ENCODE measurements at places on chromosomes 11 and 22. TPM values are rescaled to one million over a fixed set of nuclear protein-coding genes. Genes with fewer than 3 reads are reported as not detected.

The SMCO4 gene
- total RNA-seq: 26.5 TPM

The SLC25A45 gene
- 4.9 TPM for total RNA-seq

The DDX25 gene
- 0.65 TPM for total RNA-seq

The APOBEC3A gene
- total RNA-seq: not detected

The APOBEC3C gene
- 63.4 TPM for total RNA-seq

The SLC5A12 gene
- total RNA-seq: not detected

The SHANK3 gene
- total RNA-seq: 9.7 TPM

Data from ovary (tissue), 10 donors.